ENCODE measurements at places on chromosomes 5 and 9.
A peak's percentile ranks its signal among the peaks of the same experiment; 100 is the strongest.

GRCh38 chr5:167699432-167699831 lies 592.0 kb upstream of the WWC1 start:
- no peak for DNase-seq

DNA sequence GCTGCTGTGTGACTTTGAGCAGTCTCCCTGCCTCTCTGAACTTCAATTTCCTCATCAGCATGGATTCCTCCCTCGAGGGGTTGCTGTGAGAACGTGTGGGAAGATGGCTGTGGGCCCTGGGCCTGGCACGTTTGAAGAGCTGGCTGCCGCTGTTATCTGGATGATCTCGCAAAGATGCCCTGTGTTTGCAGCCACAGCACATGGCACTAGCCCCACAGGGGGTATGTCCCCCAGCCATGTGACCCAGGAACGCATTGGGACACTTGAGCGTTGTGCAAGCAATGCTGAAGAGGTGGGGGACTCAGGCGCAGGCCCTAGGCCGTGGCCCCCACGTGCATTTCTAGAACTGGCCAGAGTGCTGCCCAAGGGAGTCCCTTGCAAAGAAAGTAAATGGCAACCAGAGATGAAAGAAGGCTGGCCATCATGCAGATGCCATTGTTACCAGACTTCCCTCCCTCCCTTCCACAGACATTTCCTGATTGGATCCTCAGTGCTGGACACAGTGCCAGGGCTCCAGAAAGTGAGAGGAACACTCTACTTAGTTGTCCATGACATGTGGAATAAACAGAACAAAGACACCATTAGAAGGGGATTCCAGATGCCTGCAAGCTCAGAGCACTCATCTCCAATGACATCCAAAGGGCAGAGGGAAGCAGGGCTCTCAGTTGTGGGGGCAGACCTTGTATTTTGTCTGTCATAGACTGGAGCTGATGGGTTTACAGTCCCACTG lies 65.1 kb upstream of the NEURL1B start:
- no peak for DNase-seq

DNA sequence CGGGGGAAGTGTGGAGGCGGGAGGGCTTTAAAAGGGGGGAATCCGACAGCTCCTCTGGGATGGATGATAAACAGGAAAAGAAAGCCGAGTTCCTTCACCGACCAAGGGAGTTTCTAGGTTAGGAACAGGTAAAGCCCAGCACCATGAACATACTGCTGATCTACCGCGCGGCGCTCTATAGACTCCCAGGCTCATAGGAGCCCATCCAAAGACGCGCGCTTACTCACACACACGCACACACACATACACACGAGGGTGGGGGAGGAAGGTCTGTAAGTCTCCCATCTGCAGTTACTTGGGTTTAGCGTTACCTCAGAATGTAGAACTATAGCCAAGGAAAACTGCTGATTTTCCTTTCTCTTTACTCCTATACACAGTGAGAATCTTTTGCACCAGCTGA lies 2.6 kb upstream of the GABRB2 start:
- no peak for DNase-seq

DNA sequence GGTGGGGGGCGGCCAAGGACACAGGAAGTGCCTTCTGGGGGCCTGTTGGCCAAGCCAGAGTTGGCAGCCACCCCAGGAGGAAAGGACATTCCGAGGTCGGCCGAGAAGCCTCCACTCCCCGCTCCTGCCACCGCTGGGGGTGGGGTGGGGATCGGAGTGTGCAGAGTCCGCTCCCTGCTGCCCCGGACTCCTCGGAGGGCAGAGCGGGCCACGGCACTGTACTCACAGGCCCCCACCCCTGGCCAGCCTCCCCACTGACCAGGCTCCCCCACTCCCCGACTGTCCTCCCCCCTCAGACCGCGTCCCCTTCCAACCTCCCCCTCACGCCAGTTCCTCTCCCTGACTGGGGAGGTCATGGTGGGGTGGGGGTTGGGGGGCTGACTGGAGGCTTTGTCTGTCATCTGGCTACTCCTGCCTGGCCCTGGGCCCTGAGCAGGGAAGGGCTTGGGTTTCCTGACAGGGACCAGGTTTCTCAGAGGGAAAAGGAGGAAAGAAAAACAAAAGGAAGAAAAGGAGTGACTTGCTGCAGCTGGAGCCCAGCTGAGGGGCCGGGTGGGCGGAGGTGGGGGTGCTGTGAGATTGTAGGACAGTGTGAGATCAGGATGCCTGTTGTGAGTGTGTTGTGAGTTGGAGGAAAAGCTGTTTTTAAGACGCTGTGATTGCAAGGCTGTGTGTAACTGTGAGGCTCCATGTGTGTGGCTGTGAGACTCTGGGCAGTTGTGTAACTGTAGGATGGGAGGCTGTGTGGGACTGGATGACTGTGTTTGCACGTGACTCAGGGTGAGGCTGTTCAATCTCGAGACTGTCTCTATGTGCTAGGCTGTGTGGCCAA lies 29.7 kb downstream of the CNTFR start:
- no peak for DNase-seq

DNA sequence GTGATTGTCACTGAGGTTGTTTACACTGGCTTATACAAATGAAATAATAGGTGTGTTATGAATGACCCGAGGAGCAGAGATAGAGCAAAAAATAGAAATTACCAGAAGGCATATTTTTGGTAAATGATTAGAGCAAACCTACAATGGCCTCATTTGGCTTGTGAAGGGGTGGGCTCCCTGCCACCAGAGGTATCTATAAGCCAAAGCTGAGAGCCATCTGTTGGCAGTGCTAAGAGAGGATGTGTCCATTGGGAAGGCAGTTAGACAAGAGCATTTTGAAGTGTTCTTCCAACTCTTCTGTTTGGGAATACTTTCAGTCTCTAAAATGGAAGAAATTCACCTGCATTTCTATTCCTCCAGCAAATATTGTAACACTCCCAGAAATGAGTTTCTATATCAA lies 10.6 kb downstream of the NIPAL4 start:
- DNase-seq, result no peak

DNA sequence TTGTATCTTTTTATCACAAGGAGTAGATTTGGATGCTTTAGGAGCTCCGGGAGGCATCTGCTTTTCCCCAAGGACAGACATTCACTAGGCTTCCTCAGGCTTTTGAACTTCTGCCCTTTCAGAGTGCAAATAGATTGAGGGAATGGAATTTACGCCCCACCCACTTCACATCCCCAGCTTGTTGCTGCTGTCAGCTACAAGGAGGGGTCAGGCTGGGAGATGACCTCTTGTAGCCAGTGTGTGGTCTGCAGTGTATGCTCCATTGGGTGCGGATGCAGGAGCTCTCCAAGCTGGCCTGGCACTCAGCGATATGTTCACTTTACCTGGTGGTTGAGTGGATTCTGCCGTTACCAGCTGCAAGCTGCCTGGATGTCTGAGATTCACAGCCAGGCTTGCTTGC lies 6.4 kb downstream of the TNFSF15 start:
- no peak for DNase-seq

- DNase-seq, result no peak
These were observed 22.4 kb upstream of the DEPDC1B start for GRCh38 chr5:60722416-60722815.

- DNase-seq, result no peak
These were observed 20.9 kb upstream of the ZSWIM6 start for GRCh38 chr5:61311056-61311610.

DNA sequence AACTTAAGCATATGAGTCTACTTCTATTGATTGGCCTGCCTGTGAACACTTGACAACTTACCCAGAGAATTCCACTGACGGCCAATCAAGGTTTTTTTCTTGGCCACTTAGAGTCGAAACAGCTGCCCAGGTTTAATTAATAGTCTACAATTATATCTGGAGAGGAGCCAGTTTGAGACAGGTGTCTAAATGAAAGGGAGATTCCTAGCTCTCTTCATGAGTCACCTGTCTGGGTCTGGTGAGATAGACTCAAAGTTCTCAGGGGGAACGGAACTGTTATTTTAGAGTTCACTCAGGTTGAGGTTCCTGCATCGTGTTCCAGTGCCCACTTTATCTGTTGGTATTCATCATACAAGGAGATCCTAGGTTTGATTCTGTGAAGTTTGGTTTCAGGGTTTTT lies 111.0 kb downstream of the CD180 start:
- DNase-seq, result no peak

- no peak for DNase-seq
These were observed 98.7 kb downstream of the RAPGEF6 start for GRCh38 chr5:131536211-131536826.

- no peak for DNase-seq
These were observed 32.9 kb upstream of the STX17 start for GRCh38 chr9:99873531-99873930.

- DNase-seq, result no peak
These were observed 353.8 kb downstream of the NFIB start for GRCh38 chr9:13960011-13960765.

DNA sequence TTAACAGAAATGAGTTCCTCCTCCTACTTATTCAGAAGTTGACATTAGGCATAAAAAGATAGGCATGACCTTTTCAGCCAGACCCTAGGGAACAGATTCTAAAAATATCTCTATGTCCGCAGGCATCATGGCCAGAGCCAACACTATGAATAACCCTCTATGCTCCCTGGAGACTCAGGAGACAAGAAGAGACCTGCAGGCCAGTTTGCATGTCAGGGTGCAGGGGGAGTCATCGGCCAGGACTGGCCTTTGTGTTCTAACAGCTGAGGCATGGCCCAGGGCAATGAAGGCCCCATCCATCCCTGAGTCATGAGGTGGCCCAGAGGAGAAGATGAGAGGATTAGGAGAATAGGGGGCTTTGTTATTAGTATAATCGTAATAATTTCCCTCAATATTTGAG lies 93.8 kb downstream of the TMEM215 start:
- DNase-seq, result no peak

- DNase-seq, result no peak
These were observed 225.6 kb downstream of the PCSK5 start for GRCh38 chr9:76115982-76116646.

DNA sequence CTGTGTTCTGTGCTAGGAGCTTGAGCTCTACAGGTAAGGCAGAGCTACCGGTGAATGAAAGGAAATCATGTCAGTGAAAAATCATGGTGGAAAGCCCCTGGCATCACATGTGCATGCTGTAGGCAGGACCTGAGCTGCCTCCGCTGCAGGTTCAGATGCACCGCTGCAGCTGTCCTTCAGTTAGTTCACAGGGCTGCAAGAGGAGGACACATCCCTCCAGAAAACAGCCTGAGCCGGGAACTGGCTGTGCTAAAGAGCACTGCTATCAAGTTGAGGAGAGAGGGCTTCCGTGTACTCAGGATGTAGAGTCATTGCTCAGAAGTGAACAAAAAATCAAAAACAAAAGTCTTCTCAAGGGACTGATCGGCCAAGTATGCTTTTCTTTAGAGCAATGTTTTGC lies 138.6 kb downstream of the ERCC6L2 start:
- peak; percentile 25 for DNase-seq

DNA sequence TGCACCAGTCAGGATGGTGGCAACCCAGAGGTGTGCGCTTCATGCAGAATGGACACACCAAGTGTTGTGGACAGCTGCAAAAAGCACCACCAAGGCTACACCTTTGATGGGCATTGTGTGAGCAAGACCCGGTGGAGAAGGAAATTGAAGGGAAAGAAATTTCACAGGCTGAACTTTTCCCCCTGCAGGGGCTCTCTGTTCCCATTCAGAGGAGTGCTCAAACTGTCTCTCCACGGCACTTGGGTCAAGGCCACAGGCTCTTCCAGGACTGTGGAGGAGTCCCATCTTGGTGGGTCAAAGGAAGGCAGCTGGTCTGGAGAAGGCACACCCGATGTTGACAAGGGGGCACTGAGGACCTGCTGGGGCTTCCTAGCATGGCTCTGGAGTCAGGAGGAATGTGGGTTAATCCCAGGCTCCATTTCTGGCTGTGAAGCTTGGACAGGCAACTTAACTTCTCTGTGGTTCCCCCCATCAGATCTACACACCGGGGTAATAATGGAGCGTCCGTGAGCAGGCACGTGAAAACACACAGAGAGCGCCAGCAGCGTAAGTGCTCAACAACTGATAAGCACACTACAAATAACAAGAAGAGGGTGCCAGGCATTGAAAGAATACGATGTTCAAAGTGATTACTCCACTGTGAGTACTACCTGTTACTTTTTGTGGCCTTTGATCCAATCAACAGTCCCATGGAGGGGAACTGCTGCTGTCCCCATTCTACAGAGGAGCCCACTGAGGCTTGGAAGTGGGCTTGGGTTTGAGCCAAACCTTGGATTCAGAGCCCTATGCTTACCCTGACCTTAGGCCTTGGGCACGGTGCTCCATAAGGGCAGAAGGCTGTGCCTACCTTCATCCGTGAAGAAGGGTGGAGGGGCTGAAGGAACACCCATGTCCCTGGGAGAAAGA lies 34.2 kb upstream of the TIFAB start:
- no peak for DNase-seq

DNA sequence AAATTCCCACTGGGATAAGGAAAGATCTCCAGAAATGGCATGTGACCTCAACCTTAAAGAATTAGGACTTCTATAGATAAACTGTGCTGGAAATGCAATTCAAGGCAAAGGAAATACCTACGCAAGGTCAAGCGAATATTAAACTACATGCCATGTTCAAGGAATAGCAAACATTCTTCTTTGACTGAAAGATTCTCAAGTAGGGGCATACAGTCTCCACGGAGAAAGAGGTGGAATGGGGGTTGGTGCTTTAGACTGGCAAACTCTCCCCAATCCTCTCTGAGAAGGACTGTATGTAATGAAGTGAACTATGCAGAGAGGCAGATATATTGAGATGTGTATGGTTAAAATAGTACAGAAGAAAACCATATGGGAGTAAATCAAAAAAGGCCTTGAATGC lies 6.1 kb downstream of the RICTOR start:
- no peak for DNase-seq

DNA sequence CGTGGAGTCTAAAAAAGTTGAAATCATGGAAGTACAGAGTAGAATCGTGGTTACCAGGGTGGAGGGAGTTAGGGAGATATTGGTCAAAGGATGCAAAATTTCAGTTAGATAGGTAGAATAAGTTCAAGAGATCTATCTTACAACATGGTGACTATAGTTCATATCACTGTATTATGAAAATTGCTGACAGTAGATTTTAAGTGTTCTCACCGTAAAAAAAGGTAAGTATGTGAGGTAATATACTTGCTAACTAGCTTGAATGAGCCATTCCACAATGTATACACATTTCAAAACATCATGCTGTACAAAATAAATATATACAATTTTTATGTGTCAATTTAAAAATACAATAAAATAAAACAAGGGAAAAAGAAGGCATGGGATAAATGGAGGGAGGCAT lies 392.1 kb downstream of the CAAP1 start:
- DNase-seq, result no peak

- no peak for DNase-seq
These were observed 32.8 kb downstream of the GALNT10 start for GRCh38 chr5:154223320-154223719.

DNA sequence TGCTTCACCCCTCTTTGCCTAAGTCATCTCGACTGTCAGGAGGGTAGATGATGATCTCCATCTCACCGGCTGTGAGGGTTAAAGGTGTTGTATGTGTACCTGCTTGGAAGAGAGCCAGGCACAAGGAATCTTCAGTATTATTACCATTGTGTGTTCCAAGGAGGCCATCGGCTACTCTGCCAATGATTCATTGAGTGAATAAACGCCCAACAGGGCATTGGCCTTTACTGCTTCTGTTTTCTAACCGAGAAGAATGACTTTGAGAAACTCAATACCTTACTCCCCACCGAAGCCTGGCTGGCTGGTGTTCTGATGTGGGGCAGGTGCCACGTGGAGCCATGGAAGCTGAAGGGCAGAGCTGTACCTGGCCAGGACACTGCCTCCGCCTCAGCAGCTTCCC lies 228.8 kb downstream of the SNX18 start:
- DNase-seq, result no peak

- DNase-seq, result no peak
These were observed 246.3 kb downstream of the BNC2 start for GRCh38 chr9:16623989-16624743.

Data from stimulated activated CD8-positive, alpha-beta memory T cell treated with anti-CD3 and anti-CD28 coated beads, Interleukin-4, amount 100 ng/mL, for 1 hour (primary cell).